ENCODE measurements at places on chromosomes 3 and 15. TPM values are rescaled to one million over a fixed set of nuclear protein-coding genes. Genes with fewer than 3 reads are reported as not detected.

TRPC1 gene
- total RNA-seq: 2.2 TPM

VIPR1 gene
- total RNA-seq: 74.2 TPM

GPR27 gene
- total RNA-seq: 0.61 TPM

RBP2 gene
- 1.4 TPM for total RNA-seq

ZIC4 gene
- total RNA-seq: not detected

SHC4 gene
- total RNA-seq: 0.50 TPM

MOBP gene
- total RNA-seq: 0.56 TPM

STAB1 gene
- total RNA-seq: 41.1 TPM

GPR176 gene
- 0.82 TPM for total RNA-seq

DNA sequence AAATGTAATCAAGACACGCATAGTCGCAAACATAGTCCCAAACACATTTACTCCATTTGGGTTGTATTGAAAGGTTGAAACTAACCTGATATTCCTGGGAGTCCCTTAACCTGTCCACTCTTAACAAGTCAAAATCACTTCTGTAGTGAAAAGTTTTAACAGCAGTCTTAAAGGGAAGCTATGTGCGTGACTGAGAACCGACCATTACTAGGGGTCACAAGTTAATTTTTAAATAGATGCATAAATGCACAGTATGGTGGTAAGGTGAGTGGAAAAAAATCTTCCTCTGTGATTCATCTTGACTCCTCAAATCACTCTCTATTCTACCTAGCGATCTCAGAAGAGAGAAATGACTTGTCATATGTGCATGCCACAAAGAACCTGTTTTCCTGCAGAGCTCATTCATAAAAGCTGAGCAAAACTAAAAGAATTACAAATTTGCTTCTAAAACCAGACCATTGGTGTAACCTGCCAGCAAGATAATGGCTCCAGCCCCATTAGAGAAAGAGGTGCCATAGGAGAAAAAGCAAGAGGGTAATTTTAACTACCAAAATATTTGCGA, 4.8 kb downstream of the GPR15 start:
- H3K4me3 ChIP-seq: no peak overlapping the region
- peak overlapping the region; percentile 35 for H3K27ac ChIP-seq
- no peaks in the 10 kb centered on the region for H3K27me3 ChIP-seq
- no peaks in the 10 kb centered on the region for H3K36me3 ChIP-seq
- no peak for DNase-seq
- H3K4me1 ChIP-seq: no peaks in the 10 kb centered on the region

DNA sequence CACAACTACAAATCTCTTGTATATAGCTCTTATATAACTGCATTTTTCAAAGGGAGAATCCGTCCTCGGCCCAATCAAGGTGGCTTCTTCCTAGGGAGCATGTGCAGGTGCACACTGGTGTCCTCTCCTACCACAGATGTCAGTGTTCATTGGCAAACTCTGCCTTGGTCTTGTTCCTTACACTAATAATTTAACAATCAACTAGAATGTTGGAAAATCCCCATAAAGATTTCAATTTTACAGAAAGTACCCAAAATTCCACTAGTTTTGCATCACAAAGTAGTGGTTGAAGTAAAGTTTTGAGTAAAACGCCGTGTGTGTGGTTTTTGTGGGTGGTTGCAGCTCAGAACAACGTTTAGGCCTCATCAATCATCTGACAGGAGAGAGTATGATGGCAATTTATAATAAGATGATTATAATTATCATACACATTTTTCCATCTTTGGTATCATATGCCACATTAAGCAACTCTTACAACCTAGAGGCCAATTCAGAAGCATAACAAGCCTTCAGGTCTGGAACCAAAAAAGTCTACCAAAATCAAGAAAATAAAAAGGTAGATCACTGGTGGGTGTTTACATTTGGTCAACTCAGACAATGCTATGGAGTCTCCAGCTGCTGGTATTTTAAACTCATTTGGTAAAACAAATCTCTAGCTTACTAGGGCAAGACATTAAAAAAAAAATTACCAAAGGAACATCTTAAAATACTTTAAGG, 128.9 kb upstream of the BHLHE40 start:
- H3K27ac ChIP-seq: no peak overlapping the region
- no peaks in the 10 kb centered on the region for H3K36me3 ChIP-seq
- no peak overlapping the region for H3K4me3 ChIP-seq
- H3K4me1 ChIP-seq: no peaks in the 10 kb centered on the region

- no peak overlapping the region for H3K4me3 ChIP-seq
- no peaks in the 10 kb centered on the region for H3K36me3 ChIP-seq
- no peaks in the 10 kb centered on the region for H3K27me3 ChIP-seq
Measured at GRCh38 chr3:20808864-20809263, 622.9 kb upstream of the SGO1 start.

DNA sequence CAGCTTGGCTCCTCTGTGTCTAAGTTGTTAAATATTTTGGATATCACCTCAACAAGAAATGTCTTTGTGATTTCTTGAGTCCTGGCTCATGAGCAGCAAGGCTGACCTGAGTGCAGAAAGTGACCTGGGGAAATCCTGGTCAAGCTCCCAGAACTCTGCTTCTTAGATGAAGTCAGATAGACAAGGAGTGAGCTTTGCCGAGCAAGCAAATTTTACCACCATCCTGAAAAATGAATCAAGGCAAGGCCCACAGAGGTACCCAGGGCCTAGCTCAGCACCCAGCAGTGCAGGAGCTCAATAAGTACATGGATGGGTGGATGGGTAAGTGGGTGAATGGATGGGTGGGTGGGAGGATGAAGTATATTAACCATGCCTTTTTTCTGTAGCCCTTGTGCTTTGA, 291.8 kb downstream of the UACA start:
- no peak overlapping the region for H3K4me3 ChIP-seq
- no peak overlapping the region for H3K27ac ChIP-seq
- no peaks in the 10 kb centered on the region for H3K4me1 ChIP-seq
- no peaks in the 10 kb centered on the region for H3K27me3 ChIP-seq
- no peak for DNase-seq
- no peaks in the 10 kb centered on the region for H3K36me3 ChIP-seq

DNA sequence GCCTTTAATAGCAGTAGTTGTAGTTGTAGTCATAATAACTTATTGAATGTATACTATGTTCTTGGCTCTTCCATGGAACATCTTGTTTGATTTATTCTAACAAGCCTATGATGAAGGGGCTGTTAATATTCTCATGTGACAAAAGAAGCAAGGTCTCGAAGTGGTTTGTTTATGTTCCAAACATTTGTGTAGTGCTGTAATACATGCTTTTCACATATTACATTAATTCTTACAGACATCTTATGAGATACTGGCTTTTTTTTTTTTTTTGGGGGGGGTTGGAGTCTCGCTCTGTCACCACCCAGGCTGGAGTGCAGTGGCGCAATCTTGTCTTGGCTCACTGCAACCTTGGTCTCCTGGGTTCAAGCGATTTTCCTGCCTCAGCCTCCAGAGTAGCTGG, 252.3 kb downstream of the PTPRG start:
- no peaks in the 10 kb centered on the region for H3K4me1 ChIP-seq
- no peak for DNase-seq
- no peaks in the 10 kb centered on the region for H3K27me3 ChIP-seq

DNA sequence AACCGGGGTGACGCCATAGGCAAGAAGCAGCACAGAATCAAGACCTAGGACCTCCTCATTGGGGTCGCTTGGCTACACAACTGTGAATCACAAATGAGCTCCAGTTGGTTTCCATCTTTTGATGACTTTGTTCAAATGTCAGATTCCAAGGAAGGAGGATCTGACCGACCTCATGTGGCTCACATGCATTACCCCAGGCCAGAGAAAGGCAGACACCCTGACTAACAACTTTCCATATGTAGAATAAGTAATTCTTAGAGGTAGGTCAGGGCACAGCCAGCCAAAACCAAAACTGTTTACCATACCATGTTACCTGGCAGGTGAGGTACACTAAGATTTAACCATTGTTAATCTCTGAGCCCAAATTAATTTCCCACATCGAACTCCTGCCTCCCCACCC, 96.5 kb downstream of the CCNL1 start:
- H3K4me1 ChIP-seq: no peaks in the 10 kb centered on the region
- no peak overlapping the region for H3K27ac ChIP-seq
- H3K36me3 ChIP-seq: no peaks in the 10 kb centered on the region
- H3K4me3 ChIP-seq: no peak overlapping the region
- DNase-seq: no peak

DNA sequence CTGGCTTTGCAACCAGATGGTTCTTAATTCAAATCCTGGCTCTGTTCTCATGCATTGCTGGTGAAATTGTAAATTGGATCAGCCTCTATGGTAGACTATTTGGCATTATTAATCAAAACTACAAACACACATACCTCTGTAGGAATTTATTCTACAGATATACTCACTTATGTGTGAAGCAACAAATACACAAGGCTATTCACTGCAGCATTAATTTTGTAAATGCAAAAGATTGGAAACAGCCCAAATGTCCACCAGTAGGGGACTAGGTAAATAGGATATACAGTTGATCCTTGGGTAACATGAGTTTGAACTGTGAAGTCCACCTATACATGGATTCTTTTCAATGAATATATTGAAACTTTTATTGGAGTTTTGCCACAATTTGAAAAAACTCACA, 29.5 kb upstream of the LCTL start:
- no peaks in the 10 kb centered on the region for H3K27me3 ChIP-seq
- no peak overlapping the region for H3K27ac ChIP-seq
- no peak for DNase-seq

GRCh38 chr3:20546636-20547035, 360.6 kb upstream of the SGO1 start:
- H3K27me3 ChIP-seq: no peaks in the 10 kb centered on the region
- no peak for DNase-seq

DNA sequence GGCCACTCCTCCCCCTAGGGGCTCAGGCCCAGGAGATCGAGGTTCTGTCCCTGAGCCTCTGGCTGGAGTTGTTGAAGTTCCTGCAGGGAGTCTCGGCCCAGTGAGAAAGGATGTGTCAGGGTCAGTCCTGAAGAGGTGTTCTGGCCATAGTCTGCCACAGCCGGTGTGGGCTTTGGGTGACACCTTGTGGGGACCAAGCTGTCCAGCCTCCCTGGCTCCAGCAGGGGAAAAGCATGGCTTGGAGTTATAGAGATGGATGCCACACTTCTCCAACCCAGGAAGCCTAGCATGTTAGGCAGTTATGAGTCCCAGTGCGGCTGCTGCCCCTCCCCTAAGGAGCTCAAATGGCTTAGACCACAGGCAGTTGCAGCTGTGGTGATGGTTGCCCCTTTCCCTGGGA, 945.6 kb upstream of the GBE1 start:
- H3K4me1 ChIP-seq: no peaks in the 10 kb centered on the region
- no peak for DNase-seq
- no peak overlapping the region for H3K27ac ChIP-seq
- no peak overlapping the region for H3K4me3 ChIP-seq

- no peaks in the 10 kb centered on the region for H3K4me1 ChIP-seq
- H3K27ac ChIP-seq: no peak overlapping the region
- H3K36me3 ChIP-seq: no peaks in the 10 kb centered on the region
- DNase-seq: no peak
Measured at GRCh38 chr3:111593666-111594065, 1.5 kb downstream of the ZBED2 start.

DNA sequence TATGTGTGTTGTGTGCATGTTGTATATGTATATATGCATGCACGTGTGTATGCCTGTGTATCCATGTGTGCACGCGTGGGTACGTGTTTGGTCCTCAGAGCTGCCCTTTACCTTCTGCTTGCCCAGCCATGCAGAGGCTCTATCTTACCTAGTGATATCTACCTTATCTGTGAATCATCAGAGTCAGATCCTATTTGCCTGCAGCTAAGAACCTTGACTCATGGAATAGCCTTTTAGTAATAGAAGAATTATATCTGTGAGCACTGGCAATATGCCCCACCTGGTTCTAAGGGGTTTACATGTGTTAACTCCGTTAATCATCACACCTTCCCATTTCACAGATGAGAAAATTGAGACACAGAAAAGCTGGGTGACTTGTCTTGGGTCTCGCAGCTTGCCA, 11.0 kb downstream of the PGPEP1L start:
- no peaks in the 10 kb centered on the region for H3K27me3 ChIP-seq
- H3K36me3 ChIP-seq: no peaks in the 10 kb centered on the region
- no peaks in the 10 kb centered on the region for H3K4me1 ChIP-seq
- no peak overlapping the region for H3K27ac ChIP-seq
- no peak overlapping the region for H3K4me3 ChIP-seq

All from colonic mucosa (tissue), 4 donors.